Activated CD8-positive, alpha-beta memory T cell treated with anti-CD3 and anti-CD28 coated beads, Interleukin-2, amount 50 U/mL, for 4 hours (primary cell): ENCODE measurements at places on chromosomes 4 and X.

GRCh38 chrX:4570151-4570550 is 856.7 kb upstream of the PRKX start:
- DNase-seq = no peak

- DNase-seq = no peak
Measured at GRCh38 chrX:42746606-42747005, 31.4 kb downstream of the PPP1R2C start.

DNA sequence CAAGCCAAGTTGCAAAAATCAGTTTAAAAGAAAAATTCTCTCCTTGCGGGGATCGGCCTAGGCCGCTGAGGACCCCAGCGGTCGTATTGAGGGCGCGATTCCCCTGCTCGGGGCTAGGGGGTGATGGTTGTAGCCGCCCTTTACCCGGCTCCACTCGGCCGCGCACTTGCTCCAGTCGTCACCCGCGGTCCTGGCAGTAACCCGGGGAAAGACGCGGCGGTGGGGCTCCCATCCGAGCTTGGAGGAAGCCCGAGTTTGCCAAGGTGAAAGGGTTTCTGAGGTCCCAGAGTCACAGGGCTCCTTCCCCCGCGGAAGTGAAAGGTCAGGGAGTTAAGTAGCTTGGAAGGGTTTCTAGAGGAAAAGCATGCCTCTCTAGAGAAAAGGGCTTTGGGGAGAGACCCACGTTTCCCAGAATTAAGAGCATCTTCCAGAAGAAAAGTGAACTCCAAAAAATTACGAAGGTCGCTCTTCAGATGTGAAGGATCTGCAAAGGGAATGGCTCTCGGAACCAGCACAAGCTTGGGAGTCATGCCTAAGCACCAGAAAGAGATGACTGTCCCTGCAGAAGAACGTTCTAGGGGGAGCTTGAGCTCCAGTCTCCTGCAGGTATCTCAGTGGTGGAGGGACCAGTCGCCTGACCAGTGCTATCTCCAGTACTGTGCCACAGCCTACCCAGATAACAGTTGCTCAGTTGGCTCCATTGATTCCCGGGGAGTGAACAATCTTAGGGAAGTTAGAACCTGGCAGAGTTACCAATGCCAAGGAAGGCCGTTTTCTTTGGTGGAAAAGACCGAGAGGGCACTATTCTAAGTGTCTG is 875 bp downstream of the LAP3 start:
- DNase-seq = peak; percentile 44

GRCh38 chr4:6917461-6918271 is 8.0 kb downstream of the TBC1D14 start:
- no peak for DNase-seq

GRCh38 chr4:84417997-84418709 is 80.9 kb downstream of the NKX6-1 start:
- no peak for DNase-seq

DNA sequence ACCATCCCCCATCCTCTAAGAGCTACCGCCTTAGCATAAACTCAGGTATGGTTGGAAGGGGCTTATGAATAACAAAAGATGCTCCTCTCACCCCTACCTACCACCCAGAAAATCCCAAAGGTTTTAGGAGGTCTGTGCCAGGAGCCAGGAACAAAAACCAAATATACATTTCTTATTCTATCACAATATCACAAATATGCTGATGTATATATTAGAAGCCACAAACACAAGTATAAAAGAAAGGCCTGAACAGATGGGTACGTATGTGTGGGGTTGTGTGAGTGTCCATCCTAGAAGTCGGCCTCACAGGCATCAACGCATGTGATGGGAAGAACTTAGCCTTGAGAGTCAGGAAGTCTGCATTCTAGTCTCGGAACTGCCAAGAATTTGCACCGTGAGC is 8.7 kb upstream of the ANXA5 start:
- DNase-seq = no peak

GRCh38 chr4:36011381-36011780 is 232.9 kb downstream of the ARAP2 start:
- DNase-seq = no peak

DNA sequence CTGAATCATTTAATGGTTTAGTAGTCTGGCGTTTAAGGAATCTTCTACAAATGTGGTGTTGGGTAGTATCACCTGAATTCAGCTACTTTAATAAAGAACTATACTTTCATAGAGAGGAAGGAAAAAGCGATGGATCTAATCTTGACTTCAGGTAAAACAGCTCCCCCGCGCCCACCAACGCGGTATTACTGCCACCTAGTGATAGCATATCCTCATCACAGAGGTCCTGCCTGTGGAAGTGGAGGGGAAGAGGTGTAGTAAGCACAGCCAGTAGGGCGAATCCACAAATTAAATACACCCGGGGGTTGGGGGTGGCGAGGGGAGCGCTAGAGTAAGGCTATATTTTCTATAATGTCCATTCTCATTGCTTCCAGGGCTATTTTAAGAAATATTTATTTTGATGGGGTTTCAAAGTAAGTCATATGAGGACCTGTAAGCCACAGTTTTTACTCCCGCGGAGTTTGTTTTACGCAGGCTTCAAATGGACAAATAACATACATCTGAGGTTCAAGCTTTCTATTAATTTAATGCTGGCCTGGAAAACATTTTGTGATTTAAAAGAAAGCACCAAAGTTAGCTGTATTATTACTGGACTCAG is 8.3 kb upstream of the DAPP1 start:
- DNase-seq = peak; percentile 68

GRCh38 chr4:98481167-98481566 is 177.2 kb downstream of the TSPAN5 start:
- no peak for DNase-seq

- DNase-seq = no peak
Measured at GRCh38 chr4:118776157-118776954, 59.6 kb downstream of the SEC24D start.

DNA sequence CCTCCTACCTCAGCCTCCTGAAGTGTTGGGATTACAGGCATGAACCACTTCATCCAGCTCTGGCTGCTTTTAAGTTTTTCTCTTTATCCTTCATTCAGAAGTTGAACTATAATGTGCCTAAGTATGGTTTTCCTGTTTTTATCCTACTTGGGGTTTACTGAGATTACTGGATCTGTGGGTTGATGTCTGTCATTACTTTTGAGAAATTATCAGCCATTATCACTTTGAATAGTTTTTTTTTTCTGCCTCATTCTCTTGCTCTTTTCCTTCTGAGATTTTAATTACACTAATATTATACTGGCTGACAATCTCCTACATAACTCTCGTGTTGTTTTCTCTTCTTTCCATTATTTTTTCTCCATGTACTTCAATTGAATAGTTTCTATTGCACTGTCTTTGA is 47.6 kb upstream of the MORC4 start:
- no peak for DNase-seq

- DNase-seq = no peak
Measured at GRCh38 chr4:155548173-155548572, 118.5 kb upstream of the GUCY1A1 start.

GRCh38 chr4:6914448-6914847 is 4.8 kb downstream of the TBC1D14 start:
- DNase-seq = no peak

DNA sequence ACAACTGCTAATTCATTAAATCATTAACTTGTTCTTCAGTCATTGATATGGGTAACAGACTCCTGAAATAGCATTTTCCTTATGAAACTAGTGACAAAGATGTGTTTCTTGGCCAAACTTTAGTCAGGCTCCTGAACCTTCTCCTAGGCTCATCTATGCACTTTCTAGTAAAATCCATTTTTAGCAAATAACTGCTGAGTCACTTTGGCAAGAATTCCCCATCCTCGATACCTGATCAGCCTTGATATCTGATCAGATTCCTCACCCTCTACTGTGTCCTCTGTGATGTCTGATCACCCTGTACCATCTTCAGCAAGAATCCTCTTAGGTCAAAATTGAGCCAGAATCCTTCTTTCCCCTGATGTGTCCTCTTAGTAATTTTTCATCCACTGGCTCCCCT is 161.2 kb upstream of the TAPT1 start:
- DNase-seq = no peak

DNA sequence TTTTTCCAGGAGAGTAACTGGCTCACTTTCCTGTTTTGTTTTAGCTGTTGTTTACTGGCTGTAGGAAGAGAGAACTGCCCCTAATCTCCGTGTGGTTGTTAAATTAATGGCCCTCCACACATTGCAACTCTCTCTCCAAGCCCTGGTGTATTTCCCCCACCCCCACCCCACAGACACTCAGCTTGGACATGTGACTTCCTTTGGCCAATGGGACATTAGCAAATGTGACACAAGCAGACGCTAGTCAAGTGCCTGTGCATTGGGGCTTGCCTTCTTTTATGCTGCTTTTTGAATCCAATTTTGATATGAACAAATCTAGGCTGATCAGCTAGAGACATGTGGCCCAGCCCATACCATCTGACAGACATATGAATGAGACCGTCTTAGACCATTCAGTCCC is 59.6 kb upstream of the TAB3 start:
- no peak for DNase-seq

- no peak for DNase-seq
Measured at GRCh38 chr4:106058921-106059320, 163.7 kb downstream of the NPNT start.

GRCh38 chr4:77201343-77201742 is 44.3 kb downstream of the CCNG2 start:
- DNase-seq = no peak

GRCh38 chrX:86946569-86946968 is 571.0 kb upstream of the KLHL4 start:
- no peak for DNase-seq

DNA sequence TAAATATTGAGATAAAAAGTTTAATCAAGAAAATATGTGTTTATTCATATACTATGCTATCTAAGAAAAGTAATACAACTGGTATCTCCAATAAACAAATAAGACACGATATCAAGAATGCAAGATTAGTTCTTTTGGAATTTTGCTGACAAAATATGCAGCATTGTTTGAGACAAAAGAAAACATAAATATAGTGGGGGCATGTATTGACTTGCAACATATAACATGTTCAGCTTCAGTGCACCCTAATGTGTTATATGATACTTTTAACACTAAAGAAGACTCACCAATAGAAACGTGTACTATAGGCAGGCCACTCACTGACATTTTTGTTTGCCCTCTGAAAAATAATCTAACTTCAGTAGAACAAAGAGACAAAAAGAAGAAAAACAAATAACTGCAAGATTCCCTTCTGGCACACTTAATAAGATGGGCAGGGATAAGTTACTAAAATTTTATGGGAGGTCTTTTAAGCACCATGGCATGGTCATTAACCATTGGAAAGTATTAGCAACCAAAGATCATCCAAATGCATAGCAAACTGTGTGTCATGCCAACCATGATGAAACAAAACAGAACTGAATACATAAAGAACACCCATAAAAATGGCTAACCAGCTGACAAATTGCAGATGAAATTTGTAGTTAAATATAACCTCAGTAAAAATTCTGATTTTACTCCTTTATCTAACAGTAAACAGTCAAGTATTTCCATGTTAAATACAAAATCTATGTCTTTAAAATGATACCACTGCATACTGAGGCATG is 447.9 kb upstream of the FAM241A start:
- no peak for DNase-seq

DNA sequence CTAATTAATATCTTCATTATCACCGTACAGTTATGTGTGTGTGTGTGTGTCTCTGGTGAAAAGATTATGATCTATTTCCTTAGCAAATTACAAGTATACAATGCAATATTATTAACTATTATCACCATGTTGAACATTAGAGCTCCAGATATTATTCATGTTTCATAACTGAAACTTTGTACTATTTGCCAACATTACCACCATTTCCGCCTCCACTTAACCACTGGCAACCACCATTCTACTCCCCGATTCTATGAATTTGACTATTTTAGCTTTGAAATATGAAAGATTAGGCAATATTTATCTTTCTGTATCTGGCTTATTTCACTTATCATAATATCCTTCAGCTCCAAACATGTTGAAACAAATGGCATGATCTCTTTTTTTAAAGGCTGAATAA is 717.9 kb downstream of the ARAP2 start:
- DNase-seq = no peak

- DNase-seq = no peak
Measured at GRCh38 chr4:20640989-20641388, 59.3 kb upstream of the PACRGL start.

DNA sequence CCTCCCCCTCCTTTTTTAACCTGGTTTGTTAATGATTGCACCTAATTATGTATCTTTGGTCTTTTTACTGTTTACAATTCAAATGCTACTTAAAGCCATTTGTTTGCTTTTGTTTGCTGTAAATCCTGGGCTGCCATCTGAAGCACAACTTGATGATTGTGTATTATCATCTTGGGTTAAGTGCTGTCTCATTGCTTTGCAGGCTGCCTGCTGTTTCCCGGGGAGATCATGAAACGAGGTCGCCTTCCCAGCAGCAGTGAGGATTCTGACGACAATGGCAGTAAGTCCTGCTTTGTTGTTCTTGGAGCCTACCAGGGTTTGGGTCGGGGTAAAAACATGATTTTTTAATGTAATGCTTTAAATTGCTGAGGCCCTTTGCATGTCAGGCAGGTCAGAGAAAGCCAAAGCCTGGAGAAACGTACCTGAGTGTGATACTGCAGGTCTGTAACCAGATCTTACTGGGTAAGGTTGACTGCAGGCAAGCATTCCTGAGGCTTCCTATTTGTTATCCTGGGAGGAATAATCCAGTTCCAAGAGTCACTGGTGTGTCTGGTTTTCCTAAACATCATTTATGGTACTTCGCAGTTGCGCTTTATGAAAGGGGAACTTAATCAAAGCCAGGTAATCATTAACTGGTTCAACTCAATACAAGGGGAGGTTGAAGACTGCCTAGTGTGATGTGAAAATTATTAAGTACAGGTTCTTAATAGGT is 22.2 kb downstream of the JADE1 start:
- DNase-seq = no peak

DNA sequence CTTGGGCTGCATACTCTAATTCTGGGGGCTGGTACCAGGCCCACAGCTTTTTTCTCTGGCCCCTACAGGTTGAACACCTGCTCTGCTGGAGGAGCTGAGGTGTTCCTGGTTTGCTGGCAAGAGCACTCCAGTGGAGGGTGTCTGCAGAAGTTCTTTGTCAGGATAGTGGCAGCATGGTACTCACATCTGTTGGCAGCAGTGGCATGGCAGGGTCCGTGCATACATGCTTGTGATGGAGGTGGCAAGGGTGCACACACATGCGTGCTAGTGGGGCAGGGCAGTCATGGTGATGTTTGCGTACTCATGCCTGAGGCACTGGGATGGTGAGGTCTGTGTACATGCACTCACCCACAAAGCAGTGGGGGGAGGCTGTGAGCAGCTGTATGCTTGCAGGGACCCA is 235.5 kb upstream of the KLF8 start:
- no peak for DNase-seq

DNA sequence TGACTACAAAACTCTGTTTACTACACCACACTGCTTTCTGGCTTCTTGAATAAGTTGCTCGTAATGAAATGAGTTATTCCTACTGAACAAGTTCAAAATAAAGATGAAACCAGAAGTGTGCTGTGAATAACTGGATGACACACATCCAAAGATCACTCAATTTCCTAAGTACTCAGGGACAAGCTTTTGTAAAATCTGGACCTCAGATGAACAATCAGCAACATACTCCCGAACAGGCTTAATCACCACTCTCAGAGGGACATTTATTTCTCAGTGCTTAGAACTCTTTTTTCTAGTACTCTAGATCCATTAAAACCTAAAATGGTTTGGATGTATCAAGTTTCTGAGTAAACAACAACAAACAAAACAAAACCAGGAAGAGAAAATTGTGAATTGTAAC is 61.5 kb upstream of the EXOC1L start:
- DNase-seq = no peak

GRCh38 chr4:151887816-151888180 is 127.0 kb upstream of the GATB start:
- DNase-seq = no peak
